ENCODE measurements at places on chromosomes 6 and 20.
A peak's percentile ranks its signal among the peaks of the same experiment; 100 is the strongest.

DNA sequence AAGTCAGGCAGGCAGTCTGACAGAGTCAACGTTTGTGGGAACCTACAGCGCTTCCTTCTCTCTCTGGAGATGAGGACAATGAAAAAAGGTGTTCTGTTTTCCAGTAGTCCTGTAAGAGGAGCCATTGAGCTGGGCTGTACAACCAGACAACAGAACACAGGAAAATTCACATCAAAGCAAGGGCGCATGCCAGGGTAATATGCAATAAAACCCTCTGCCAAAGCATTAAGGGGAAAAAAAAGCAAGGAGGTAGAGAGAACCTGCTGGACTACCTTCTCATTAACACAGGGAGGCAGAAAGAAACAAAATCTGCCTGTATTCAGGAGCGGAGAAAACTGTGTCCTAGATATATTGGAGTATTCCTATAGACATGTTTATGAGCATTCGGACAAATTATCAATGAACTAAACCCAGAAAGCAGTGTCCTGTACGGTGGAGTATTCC lies 1.3 kb downstream of the RNF24 start:
- DNase-seq = peak; percentile 85

- DNase-seq = peak; percentile 51
Measured at GRCh38 chr6:195861-196360, 96.4 kb upstream of the DUSP22 start.

- no peak for DNase-seq
Measured at GRCh38 chr6:4658486-4658885, 117.7 kb upstream of the CDYL start.

DNA sequence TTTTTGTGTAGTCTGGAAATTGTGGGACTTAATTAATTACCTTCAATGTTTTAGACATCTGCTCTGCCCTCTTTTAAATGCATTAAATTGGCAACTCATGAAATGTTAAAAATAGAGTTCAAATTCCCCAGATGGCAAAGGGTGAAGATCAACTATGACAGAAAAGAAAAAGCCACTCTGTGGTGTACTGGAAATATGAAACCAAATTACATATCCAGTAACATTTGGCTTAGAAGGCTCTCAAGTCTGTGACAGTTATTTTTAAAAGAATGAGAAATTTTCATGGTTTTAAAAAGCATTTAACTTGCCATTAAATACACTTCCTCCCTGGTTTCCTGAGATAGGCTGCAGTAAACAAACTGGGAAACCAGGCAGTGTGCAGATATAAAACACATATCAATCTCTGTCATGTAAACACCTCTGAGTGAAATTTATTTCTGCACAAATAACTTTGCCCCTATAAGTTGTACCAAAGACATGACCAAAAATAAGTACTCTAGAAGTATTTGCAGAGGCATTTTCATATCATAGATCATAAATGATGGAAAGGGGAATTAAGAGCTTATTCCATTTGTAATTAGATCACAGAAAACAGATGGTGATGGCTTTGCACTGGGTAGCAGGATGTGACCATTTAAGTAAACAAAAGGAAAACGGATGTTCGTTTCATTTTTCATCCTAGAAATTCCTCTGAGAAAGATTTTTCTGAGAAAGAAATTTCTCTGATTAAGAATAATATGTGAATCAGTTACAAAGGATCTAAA lies 360.1 kb downstream of the SAMD5 start:
- DNase-seq = no peak

DNA sequence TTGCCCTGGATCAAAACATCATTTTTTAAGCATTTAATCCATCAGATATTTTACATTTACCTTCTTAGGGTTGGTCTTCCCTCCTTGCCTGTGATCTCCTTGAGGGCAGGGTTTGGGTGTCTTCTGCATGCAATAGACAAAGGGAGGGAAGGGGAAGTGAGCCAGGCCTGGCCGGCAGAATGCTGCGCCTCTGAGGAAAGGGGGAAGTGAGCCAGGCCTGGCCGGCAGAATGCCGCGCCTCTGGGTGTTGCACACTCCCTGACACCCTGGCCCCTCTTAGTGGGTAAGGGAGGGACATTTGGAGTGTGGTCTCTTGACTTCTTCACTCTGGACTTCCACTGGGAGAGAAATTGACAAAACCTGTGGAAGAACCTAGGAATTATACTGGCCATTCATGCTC lies 12.4 kb downstream of the PSMF1 start:
- no peak for DNase-seq

- no peak for DNase-seq
Measured at GRCh38 chr20:49566401-49567364, 1.3 kb downstream of the PTGIS start.

DNA sequence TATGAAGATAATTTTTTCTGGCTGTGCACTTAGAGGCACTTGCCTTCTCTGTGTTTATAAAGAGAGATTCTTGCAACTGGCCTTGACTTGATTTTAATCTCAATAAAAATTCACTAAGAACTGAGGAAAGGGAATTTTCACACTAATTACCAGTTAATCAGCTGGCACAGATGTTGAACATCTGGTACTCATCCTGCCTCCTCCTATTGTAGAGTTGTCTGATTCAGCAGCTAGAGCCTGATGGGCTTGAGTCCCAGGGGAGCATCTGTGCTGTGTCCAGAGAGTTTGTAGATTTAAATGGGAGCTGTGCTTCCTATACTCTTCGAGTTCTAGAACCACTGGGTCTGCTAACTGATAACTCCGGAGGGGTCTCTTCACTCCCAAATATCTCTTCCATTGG lies 284.4 kb upstream of the RNF24 start:
- peak; percentile 29 for DNase-seq

DNA sequence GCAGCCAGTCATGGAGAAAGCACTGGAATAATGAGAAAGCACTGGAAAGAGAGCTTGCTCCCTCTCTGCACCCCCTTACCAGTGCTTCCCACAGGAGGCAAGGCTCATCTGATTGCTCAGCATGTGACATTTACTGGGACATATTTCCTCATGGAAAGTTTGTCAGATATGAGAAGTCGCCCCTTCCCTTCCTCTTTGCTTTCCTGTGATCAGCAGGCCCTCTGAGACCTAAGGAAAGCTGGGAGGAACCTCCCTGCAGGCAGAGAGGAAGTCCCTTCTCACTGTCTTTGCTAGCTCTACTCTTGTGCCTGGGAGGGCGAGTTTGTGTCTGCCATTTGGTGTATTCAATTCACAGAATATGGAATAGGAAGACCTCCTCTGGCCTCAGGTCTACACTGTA lies 283.8 kb downstream of the ALDH8A1 start:
- DNase-seq = no peak

- peak; percentile 84 for DNase-seq
Measured at GRCh38 chr20:43963872-43964791, 49.5 kb downstream of the TOX2 start.

DNA sequence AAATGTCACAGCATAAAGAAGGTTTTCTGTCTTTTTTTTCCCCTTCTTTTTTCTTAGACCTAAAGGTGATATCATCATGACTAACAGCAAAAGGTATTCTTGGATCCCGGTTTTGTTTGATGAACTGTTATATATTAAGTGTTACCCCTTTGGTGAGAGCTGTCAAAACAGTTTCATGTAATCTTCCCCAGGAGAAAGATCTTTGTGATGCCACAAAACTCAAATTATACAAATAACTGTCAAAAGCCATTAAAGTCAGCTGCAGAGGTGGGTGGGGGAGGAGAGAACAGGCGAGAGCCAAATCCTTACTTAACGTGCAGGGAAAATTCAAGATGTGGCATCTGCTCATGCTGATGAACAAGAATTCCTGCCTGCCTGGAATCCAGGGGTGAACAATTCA lies 258.2 kb downstream of the BMP7 start:
- peak; percentile 64 for DNase-seq

GRCh38 chr6:75287424-75287823 lies 2.8 kb upstream of the TMEM30A start:
- no peak for DNase-seq

DNA sequence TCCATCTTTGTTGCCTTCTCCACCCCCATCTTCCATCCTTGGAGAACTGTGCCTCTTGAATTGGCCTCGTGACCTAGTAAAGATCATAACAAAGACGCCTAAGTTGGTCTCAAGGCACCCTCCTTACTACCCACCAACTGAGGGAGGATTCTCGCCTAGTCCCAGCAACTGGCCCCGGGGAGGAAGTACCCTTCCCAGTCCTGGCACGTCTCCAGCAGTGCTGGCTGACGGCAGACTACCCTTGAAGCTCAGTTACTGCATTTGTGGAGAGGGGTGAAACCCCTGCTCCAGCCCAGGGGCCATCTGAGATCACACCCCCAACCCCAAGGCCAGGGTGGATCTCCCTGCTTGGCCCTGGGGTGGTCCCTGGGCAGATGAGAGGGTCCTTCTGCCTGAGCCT lies 2.1 kb upstream of the OSBPL2 start:
- no peak for DNase-seq

GRCh38 chr6:30020626-30021025 lies 40.4 kb upstream of the POLR1H start:
- DNase-seq = no peak

- no peak for DNase-seq
Measured at GRCh38 chr20:63282946-63283345, 10.0 kb upstream of the COL20A1 start.

DNA sequence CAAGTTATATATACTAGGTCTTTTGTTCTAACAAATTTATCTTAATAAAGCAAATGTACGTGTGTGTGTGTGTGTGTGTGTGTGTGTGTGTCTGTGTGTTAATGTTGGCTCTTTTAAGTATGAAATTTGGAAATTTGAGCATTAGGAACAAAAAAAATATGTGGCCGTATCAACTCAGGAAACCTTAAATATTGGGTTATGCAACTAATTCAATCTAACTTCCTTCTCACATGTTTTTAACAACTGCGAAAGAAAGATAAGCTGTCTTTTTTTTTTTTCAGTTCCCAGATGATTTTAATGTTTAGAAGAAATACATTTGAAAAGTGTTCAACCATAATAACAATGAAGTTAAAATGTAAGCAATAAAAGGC lies 616.4 kb upstream of the ARID1B start:
- DNase-seq = no peak

GRCh38 chr6:155483858-155484257 lies 28.2 kb upstream of the NOX3 start:
- peak; percentile 62 for DNase-seq

GRCh38 chr6:148217921-148218320 lies 124.7 kb upstream of the SASH1 start:
- DNase-seq = no peak

DNA sequence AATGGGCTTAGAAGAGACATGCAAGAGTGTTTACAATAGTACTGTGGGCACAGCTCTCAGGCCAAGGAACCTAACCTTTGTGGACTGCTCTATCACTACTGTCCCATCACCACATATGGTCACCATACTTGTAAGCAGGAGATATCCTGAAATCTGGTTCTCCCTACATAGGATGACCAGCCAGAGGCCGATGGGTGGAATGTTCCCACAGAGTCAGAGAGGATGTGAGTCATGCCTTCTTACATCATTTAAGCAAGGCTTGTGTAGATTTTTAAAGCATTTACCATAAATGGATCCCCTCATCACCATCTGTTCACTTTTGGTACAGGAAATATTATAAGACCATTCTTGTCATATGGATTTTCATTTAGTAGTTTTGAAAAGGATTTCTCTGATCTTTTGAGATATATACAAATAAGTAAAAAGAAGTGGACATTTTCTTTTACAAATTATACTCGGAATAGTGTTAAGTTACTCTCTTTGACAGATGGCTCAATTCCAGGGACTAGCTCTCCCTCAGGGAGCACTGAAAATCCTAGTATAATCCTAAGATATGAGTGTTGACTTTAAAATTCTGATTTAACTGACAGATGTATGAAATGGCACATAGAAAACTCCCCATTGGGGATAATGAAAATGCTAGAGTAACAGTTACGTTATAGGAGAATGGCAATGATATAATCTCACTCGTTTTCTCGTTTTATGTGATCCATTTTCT lies 6.6 kb downstream of the HTR1B start:
- DNase-seq = peak; percentile 100

DNA sequence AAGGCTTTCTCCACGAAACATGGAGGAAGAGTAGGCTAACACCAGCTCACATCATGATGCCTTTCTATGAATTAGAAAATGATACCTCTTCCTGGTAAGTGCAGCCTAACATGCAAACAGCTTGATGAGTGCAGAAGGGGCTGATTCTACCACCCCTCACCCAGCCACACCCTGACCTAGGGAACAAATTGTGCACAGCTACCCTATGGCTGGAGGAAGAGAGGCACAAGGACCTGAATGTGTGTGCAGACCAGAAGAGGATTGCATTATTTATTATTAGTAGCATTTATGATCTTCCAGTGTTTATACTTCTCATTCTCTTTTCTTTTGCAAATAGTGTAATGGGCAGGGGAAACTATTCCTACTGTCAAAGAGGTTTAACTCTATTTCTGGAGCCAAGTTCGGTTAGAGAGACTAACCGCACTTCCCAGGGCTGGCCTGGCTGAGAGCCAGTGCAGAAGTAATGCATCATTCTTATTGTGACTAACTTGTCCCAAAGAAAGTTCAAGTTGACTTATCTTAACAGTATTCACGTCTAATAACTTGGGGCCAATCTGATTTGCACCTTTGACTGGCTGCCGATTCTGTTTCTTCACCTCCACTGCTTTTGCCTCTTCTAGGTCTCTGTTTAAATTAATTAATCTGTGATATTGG lies 237.5 kb downstream of the CD83 start:
- peak; percentile 43 for DNase-seq

- no peak for DNase-seq
Measured at GRCh38 chr6:140533526-140533925, 1159.1 kb upstream of the CITED2 start.

GRCh38 chr20:8568075-8568474 lies 436.0 kb downstream of the PLCB1 start:
- DNase-seq = peak; percentile 31

DNA sequence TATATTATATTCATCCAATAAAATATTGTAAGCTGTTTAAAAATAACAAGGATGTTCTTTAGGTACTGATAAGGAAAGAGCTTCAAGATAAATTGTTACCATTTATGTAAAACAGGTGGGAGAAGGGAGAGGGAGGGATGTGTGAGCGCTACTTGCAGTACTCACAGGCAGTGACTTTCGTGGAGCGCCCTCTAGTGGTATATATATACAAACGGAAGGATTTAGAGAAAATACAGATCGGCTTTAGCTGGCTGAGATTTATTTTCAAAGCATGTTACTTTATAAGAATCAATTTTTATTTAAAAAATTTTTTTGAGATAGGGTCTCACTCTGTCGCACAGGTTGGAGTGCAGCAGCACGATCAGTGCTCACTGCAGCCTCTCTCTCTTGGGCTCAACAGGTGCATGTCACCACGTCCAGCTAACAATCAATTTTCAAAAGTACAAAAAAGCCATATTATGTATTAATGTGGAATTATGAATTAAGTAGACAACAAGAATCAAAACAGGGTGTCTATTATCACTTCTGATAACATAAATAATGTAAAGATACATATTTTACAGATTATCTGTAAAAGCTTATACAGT lies 3.3 kb upstream of the MOG start:
- peak; percentile 84 for DNase-seq

DNA sequence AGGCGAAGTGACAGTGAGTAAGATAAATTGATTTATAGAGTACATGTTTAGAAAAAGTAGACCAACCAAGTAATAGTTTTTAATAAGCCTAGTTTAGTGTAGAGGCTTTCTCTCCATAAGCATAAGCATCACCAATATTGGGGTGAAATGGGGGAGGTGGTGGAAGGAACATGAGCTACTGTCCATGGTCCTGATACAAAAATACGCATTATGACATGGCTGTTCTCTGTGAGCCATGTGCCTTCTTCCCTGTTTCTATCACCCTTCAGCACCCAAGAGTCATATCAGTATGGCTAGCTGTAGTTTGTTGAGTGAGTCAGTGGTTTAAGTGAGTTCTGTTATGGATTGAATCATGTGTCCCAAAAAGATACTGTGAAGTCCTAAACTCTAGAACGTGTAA lies 150.8 kb downstream of the EDN1 start:
- peak; percentile 25 for DNase-seq

All from fibroblast of villous mesenchyme (primary cell).